ENCODE measurements at places on chromosomes 4 and X.

- no peak for DNase-seq
These were observed 1328.0 kb downstream of the FSTL5 start for GRCh38 chr4:160835789-160836188.

- no peak for DNase-seq
These were observed 36.0 kb upstream of the MXD4 start for GRCh38 chr4:2297606-2298531.

GRCh38 chrX:11080741-11081305, 30.3 kb upstream of the HCCS start:
- DNase-seq: no peak

DNA sequence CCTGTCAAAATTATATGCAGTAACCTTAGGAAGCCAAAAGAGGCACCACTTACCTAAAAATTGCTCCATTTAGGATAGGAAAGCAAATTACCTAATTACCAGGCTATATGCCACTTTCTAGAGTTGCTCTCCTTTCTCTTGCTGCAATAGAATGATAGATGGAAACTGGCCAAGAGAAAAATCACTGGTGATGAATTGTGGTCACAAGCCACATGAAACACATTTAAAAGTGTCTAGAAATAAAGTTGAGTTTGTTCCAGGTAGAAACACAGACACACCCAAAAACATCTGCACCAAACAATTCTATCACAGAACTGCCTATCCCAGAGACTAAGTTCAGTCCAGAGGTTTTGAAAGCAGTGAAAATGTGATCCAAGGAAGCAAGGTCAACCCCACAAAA, 337.7 kb downstream of the PCDH19 start:
- no peak for DNase-seq

DNA sequence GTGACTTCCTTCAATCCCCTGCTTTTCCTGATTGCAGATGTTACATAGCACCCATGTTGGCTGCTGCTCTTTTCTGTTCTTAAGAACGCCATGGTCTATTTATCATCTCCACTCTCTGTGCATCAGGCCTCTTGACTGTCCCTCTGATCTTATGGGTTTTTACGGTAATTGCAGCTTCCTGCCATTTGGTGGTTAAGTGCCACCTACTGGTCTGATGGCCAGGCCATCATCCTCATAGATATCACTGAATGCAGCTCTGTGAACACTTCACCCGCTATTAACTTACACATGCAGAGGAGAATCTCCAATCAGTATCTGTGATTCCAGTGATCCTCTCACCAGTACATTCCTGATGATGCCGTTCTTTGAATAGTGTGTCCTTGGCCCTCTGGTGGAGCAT, 382.4 kb downstream of the TRAM1L1 start:
- no peak for DNase-seq

DNA sequence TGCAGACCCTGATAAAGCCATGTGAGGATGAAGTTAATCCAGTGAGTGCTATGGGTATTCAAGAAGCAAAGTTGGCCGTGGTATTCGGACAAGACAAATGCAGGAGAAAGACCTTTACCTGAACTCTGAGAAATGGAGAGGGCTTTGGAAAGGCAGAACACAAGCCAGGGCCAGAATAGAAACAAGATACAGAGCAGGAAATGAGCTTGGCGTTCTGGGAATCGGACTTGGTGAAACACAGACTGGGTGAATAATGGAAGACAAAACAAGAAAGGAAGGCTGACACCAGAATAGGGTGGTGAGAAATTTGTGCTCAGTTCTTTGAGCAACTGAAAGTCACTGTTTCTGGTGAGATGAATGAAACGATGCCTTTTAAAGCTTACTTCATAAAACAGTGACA, 83.3 kb downstream of the VEGFC start:
- no peak for DNase-seq

Measured in G401 (cell line).